ENCODE measurements at places on chromosomes 5 and 9.

- no peak for DNase-seq
Measured at GRCh38 chr5:52767766-52768480, 19.8 kb upstream of the ITGA1 start.

- no peak for DNase-seq
Measured at GRCh38 chr5:90264689-90265544, 144.6 kb downstream of the CETN3 start.

GRCh38 chr5:761059-761771 lies 23.3 kb downstream of the ZDHHC11B start:
- DNase-seq = no peak

DNA sequence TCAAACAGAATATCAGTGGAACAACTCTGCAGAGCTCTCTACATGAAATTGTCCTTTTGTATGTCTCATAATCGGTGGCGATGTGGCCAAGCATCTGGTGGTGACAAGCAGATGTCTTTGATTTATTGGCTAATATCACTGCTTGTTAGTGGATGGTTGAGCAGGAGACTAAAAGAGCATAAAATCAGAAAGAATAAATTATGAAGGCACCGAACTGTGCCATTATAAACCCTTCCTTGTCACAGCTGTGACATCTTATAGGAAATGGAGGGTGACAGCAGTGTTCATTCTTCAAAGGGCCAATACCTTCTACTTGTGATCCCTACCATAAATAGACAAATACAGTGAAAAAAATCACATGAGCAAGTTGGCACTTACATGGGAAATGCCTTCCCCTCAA lies 1404.3 kb downstream of the MAT2B start:
- no peak for DNase-seq

- no peak for DNase-seq
Measured at GRCh38 chr5:71533615-71534014, 53.5 kb upstream of the MCCC2 start.

DNA sequence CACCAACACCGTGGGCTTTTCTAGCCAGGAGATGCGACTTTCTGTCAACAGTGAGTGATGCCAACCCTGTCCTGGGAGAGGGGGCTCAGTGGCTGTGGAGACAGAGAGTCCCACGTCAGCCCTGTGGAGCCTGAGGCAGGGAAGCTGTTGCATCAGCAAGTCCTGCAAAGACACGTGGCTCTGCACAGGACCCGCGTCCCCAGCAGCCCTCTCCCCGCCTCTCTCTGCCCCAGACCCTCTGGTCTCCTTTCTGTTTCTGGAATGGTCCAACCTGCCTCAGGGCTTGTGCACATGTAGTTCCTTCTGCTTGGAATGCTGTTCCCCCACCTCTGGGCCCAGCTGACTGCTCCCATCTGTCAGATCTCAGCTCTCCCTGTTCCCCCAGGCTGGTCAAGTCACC lies 60.4 kb downstream of the HMCN2 start:
- DNase-seq = no peak
